ENCODE measurements at places on chromosomes 11 and 22. TPM values are rescaled to one million over a fixed set of nuclear protein-coding genes. Genes with fewer than 3 reads are reported as not detected.

OR52I1 gene
- total RNA-seq: not detected

IGLL1 gene
- not detected for total RNA-seq

FGF4 gene
- total RNA-seq: 1.6 TPM

LIN7C gene
- 29.7 TPM for total RNA-seq

GRK3 gene
- total RNA-seq: 6.3 TPM

MPZL2 gene
- total RNA-seq: 1.0 TPM

OR51E1 gene
- total RNA-seq: 4.2 TPM

SHISA8 gene
- 1.0 TPM for total RNA-seq

DERL3 gene
- total RNA-seq: 1.0 TPM

PDGFB gene
- 8.9 TPM for total RNA-seq

ZBTB16 gene
- 6.8 TPM for total RNA-seq

UBQLNL gene
- total RNA-seq: under 0.01 TPM

HBG2 gene
- 17,934 TPM for total RNA-seq

PAX6 gene
- not detected for total RNA-seq

OR5F1 gene
- total RNA-seq: not detected

PIWIL4 gene
- total RNA-seq: 8.9 TPM

LRFN4 gene
- 12.0 TPM for total RNA-seq

CABP4 gene
- 0.52 TPM for total RNA-seq

OR2AG2 gene
- total RNA-seq: not detected

RELT gene
- 1.6 TPM for total RNA-seq

DSCAML1 gene
- 0.52 TPM for total RNA-seq

CRYBB3 gene
- total RNA-seq: not detected

CFL1 gene
- 275 TPM for total RNA-seq

LRRN4CL gene
- total RNA-seq: 9.9 TPM

LMNTD2 gene
- total RNA-seq: under 0.01 TPM

Data from skeletal muscle tissue (tissue), 5 donors.